ENCODE measurements at places on chromosomes 11 and 22.

DNA sequence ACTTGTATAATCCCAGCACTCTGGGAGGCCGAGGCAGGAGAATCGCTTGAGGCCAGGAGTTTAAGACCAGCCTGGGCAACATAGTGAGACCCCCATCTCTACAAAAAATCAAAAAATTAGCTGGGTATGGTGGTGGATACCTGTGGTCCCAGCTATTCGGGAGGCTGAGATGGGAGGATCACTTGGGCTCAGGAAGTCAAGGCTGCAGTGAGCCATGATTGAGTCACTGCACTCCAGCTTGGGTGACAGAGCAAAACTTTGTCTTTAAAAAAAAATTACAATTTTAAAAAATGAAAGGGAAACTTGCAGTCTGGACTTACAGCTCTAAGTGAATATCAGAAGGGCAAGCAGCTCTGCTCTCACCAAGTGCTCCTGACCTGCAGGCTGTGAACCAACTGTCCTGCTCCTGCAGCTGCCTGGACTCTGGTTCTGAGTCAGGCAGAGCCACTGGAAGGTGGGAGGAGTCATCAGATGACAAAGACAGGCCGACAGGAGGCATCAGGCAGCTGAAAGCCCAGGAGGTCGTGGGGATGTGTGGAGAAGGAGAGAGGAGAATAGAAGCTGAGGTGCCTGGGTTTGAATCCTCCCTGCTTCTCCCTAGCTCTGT is 9.6 kb downstream of the SMTNL1 start:
- peak; percentile 21 for DNase-seq

GRCh38 chr11:25587496-25587895 is 744.4 kb upstream of the ANO3 start:
- no peak for DNase-seq

GRCh38 chr11:46981436-46981835 is 44.9 kb downstream of the CSTPP1 start:
- no peak for DNase-seq

- DNase-seq: no peak
Measured at GRCh38 chr22:39494471-39495120, 7.5 kb upstream of the MIEF1 start.

DNA sequence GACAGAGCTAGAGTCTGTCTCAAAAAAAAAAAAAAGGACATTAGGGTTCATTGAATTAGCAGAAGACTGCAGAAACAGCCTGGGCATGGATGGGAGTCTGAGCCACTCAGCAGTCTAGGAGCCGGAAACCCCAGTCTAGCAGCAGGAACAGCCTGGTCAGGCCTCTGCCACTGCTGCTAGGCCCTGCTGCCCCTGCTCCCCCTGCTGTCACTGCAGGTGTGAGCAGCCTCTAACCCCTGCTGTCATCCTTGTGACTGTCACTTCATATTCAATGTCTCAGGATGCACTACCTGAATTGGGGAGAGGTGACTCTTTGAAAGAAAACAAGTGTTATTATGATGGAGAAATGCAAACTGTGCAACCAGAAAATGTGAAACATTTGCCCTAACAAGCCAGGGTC is 7.0 kb upstream of the DDX17 start:
- no peak for DNase-seq

GRCh38 chr11:46345131-46345597 is 2.1 kb upstream of the DGKZ start:
- no peak for DNase-seq

GRCh38 chr22:47328550-47329243 is 566.2 kb downstream of the TBC1D22A start:
- DNase-seq: peak; percentile 87

DNA sequence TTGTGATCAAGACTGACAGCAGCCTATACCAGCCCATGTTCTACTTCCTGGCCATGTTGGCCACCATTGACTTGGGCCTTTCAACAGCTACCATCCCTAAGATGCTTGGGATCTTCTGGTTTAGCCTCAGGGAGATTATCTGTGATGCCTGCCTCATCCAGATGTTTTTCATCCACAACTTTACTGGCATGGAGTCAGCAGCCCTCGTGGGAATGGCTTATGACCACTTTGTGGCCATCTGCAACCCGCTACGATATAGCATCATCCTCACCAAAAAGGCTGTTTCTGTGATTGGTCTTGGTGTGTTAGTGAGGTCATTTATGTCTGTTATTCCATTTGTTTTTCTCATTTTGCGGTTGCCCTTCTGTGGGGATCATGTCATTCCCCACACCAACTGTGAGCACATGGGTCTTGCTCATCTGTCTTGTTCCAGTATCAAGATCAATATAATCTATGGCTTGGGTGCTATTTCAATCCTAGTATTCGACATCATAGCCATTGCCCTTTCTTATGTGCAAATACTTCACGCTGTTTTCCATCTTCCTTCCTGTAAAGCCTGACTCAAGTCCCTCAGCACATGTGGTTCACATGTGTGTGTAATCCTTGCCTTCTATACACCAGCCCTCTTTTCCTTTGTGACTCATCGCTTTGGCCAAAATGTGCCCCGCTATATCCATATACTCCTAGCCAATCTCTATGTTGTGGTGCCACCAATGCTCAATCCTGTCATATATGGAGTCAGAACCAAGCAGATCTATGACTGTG is 23.6 kb downstream of the OR52E1 start:
- DNase-seq: no peak

DNA sequence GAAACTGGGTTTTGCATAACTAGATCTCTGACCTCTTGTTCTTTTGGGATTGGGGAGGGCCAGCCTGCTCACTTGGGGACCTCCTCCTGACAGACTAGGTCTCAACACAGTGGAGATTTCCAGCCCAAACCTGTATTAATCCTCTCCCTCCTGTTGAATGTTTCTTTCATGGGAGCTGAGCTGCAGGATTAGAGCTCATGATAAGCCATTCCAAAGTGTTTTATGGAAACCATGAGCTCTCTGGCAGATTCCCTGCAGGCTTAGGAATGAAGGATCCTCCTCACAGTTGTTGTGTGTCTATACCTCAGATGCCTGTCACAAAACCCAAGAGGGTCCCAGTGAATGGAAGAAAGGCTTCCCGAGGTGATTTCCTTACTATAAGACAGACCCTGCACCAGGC is 248.4 kb upstream of the B3GAT1 start:
- DNase-seq: no peak

DNA sequence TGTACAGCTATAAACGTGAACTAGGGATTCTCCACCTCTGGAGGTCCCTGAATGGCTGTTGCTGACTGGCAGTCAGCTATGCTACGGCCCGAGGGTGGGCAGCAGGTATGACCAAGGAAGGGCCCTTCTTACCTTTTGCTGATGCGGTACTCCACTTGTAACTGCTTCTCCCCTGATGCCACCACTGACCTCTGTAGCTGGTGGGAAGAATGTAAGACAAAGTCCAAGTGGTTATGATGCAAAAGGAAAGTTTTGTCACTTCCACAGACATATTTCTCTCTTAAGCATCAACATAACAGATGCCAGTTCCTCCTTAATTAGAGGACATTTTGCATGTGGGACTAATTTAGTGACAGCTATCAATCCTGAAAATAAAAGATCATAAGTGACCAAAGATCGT is 32.2 kb downstream of the P4HA3 start:
- DNase-seq: peak; percentile 25

- no peak for DNase-seq
Measured at GRCh38 chr22:47168441-47168840, 406.0 kb downstream of the TBC1D22A start.

DNA sequence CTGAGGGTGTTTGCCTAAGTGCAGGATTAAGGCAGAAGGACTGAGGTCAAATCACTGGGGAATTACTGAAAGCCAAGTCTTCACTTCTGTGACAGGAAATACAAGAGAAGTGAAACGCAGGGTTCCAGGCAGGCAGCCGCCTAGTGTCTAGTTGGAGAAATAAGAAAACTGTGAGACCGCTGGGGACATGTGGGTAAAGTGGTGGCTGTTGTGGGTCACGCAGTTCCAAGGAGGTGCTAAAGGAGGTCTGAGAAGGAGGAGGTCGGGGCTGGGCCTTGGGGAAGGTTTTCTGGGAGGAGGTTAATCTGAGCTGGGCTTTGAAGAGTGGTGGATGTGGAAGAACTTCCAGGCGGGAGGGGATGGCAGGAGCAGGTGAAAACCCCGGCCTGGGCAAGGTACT is 11.2 kb downstream of the MCM5 start:
- DNase-seq: no peak

DNA sequence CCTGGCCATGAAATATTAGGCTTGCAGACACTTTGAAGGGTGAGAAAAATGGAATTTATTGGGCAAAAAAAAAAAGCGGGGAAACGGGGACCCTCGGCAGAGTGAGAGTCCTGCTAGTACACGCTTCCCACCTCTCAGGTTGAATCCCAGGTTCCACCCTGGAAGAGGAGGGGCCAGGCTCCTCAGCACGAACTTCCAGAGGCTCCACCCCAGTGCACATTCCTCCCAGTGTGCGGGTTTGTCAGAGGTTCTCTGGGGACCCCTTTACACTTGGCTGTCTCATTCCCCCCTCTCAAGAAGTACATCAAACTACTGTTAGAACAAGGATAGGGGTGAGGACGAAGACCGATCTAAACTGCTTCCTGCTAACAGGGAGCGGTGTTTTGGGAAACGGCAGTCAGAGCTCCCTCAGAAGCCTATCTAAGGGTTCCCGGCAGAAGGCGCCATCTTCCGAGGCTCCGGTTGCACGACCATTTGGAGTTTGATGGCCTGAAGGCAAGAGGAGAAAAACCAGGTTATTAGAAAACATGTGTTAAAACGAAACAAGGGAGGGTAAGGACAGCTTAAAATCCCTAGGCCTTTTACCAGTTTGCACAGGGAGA is 27.5 kb downstream of the FOLR3 start:
- DNase-seq: no peak

- DNase-seq: peak; percentile 92
Measured at GRCh38 chr11:132072044-132072857, 701.8 kb downstream of the NTM start.

GRCh38 chr11:110860461-110860860 is 148.2 kb upstream of the ARHGAP20 start:
- DNase-seq: no peak

- no peak for DNase-seq
Measured at GRCh38 chr11:120117991-120118390, 19.9 kb downstream of the TRIM29 start.

- no peak for DNase-seq
Measured at GRCh38 chr11:76668362-76669155, 2.0 kb downstream of the LRRC32 start.

DNA sequence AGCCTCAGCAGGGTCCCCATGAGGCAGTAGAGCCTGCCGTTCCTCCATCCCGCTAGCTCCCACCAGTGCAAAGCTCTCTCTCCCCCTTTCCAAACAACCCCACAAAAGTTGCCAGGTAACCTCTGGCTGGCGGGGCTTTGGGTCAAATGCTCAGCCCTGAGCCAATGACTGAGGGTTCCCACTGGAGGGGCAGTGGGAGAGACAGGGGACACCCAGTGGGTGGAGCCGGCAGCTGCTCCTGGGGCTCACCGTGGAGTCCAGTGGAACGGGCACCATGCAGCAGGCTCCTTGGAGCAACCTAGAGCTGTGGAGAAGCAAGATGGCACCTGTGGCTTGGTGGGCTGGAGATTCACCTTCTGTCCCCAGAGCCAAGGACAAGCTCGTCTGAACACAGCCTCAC is 25.0 kb upstream of the PPARA start:
- DNase-seq: no peak

- DNase-seq: no peak
Measured at GRCh38 chr11:128724891-128725611, 31.2 kb downstream of the FLI1 start.

- peak; percentile 10 for DNase-seq
Measured at GRCh38 chr11:96744697-96745096, 354.9 kb downstream of the JRKL start.

DNA sequence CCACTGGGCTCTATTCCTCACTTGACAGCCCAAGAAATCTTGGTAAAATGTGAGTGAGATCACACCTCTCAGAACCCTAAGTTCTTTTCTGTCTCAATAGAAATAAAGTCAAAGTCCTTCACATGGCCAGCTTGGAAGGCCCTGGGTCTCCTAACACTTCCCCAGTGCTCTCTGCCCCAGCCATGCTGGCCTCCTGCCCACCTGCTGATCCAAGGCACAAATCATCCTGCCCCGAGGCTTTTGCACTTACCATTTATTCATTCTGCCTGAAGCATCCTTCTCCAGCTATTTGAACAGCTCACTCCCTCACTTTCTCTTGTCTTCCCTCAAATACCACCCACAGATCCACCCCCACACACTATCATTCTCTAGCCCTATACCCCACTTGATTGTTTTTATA is 26.4 kb downstream of the ISX start:
- DNase-seq: no peak

DNA sequence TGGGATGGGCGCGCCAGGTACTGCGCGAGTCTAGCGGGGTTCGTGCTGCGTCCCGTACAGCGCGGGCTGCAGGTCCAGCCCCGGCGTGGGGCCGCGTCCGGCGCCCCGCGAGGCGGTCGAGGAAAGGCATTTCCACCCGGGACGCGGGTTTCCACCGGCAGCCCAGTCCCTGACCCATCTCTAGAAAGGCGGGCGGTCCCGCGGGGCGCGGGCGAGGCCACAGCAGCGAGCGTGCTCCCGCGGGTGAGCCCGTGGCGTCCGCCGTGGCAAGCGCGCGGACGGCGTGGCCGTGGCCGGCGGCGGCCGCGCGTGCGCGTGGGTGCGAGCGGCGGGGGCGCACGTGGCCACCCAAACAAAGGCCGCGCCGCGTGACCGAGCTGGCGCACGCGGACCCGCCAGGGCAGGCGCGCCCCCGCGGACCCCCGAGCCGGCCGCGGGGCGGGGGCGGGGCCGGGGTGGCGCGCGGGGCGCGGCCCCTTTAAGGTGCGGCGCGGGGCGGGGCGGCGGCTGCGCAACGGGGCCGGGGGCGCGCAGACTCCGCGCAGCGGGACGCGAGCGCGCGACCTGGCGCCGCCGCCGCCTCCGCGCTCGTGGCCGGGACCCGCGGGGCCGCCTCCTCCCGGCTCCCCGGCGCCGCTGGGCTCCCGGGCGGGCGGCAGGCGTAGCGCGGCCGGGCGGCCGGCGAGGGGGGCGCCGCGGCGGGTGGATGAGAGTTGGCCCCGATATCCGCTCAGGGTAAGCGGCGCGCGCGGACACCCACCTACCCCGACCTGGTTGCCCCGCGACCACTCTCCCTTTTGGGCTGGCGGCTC is 39.3 kb upstream of the CELSR1 start:
- peak; percentile 53 for DNase-seq

DNA sequence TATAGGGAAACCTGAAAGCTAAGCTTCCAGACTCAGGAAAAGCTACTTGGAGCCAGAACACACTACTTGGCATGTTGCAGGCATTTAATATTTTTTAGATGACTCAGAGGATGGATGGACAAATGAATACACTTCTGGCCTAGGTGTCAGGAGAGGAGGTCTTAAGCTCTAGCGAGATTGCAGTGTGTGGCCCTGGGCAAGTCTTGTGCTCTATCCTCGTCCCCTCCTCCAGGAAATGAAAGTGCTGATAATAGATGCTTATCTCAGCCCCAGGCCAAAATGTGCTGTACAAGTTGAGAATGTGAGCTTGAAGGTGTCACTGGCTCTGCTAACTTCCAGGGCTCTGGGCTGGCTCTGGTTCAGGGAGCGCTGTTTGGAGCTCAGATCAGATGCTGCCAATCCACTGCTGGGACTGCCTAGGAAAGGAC is 136.3 kb downstream of the PKNOX2 start:
- peak; percentile 5 for DNase-seq

GRCh38 chr11:46493791-46494190 is 100.0 kb downstream of the AMBRA1 start:
- DNase-seq: no peak

GRCh38 chr11:14029440-14029839 is 66.9 kb downstream of the SPON1 start:
- no peak for DNase-seq

GRCh38 chr22:17580441-17581031 is 17.2 kb downstream of the SLC25A18 start:
- DNase-seq: no peak

GRCh38 chr11:68383976-68384501 is 71.6 kb downstream of the LRP5 start:
- DNase-seq: peak; percentile 19

- DNase-seq: no peak
Measured at GRCh38 chr11:34669458-34669857, 48.6 kb downstream of the EHF start.
